ENCODE measurements at places on chromosomes 13 and 19. TPM values are rescaled to one million over a fixed set of nuclear protein-coding genes. Genes with fewer than 3 reads are reported as not detected.

GRCh38 chr13:50055454-50055853 is 40.2 kb downstream of the KCNRG start:
- H3K4me1 ChIP-seq, result no peaks in the 10 kb centered on the region
- no peak overlapping the region for H3K27ac ChIP-seq
- no peak for DNase-seq
- H3K36me3 ChIP-seq, result peaks cover 10% of the 10 kb centered on the region

DNA sequence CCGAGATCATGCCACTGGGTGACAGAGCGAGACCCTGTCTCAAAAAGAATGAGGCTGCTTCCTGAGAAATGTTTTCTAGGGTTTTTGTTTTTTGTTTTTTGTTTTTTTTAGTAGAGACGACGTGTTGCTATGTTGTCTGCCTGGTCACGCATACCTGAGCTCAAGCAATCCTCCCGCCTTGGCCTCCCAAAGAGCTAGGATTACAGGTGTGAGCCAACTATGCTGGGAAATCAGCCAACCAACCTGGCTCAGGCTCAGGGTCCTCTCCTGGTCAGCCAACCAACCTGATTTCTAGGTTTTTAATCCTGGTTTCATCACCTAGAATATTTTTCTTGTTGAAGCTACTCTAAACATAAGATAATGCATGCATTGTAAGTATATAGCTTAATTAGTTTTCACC is 7.8 kb downstream of the DHX34 start:
- H3K27me3 ChIP-seq, result no peaks in the 10 kb centered on the region
- no peak overlapping the region for H3K4me3 ChIP-seq
- DNase-seq, result no peak
- no peak overlapping the region for H3K27ac ChIP-seq
- H3K36me3 ChIP-seq, result peaks cover 89% of the 10 kb centered on the region

- peak overlapping the region; percentile 73 for H3K27ac ChIP-seq
- peak; percentile 69 for DNase-seq
- H3K4me3 ChIP-seq, result no peak overlapping the region
- peaks cover 32% of the 10 kb centered on the region for H3K27me3 ChIP-seq
These were observed 47.2 kb downstream of the LYL1 start for GRCh38 chr19:13055213-13056051.

GRCh38 chr13:41645331-41645730 is 188.0 kb downstream of the RGCC start:
- H3K4me1 ChIP-seq, result peaks cover 25% of the 10 kb centered on the region
- DNase-seq, result peak; percentile 76
- H3K36me3 ChIP-seq, result peaks cover 2% of the 10 kb centered on the region

DNA sequence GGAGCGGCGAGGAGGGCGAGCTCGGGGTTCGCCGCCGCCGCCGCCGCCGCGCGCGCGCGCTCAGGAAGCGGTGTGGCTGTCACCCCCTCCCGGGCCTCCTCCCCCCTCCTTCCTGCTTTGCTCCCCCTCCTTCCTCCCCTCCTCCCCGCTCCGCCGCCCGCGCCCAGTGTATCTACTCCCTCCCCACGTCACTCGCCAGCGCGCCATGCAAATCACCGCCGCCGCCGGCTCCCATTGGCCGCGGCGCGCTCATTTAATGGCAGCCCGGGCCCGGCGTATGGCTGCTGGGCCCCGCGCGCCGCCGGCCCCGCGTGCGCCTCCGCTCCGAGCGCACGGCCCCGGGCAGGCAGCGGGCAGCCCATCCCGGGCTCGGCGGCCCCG is 335 bp upstream of the SOX1 start:
- no peak overlapping the region for H3K27ac ChIP-seq
- peaks cover 49% of the 10 kb centered on the region for H3K27me3 ChIP-seq
- no peaks in the 10 kb centered on the region for H3K36me3 ChIP-seq
- DNase-seq, result peak; percentile 52

DNA sequence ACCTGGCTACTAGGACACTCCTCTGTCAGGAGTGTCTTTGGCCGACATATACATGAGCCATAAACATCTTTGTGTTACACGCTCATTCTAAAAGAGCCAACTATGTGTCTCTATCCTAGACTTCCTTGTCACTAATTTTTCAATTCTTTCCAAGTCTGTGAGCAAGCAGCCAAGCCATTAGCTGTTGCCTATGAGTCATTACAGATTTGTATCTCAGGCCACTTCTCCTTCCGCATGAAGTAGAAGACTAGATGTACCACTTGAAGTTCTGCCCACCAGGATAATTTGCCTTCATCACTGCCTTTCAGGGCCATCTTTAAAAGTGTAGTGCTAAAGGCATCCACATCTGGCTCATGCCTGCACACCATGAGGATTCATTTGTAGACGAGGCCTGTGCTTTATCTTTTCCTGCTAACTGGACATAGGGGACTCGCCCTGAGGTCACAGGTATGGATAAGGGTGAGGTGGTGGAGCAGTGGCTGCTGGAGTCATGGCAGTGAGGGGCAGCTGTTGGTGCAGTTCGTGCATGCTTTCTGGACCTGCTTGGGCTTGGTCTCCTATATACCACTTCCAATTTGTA is 126.1 kb upstream of the KL start:
- H3K4me3 ChIP-seq, result no peak overlapping the region
- no peaks in the 10 kb centered on the region for H3K36me3 ChIP-seq
- no peaks in the 10 kb centered on the region for H3K27me3 ChIP-seq
- no peak for DNase-seq

GRCh38 chr13:51999510-51999911 is 11.7 kb downstream of the ATP7B start:
- no peak overlapping the region for H3K4me3 ChIP-seq
- DNase-seq, result no peak

The ZC3H4 gene
- polyA plus RNA-seq, result 18.0 TPM

The PLIN5 gene
- polyA plus RNA-seq, result 4.5 TPM

The ZNF560 gene
- 0.06 TPM for polyA plus RNA-seq

All from small intestine (tissue), 16 donors.